ENCODE measurements at places on chromosomes 13 and 19.

GRCh38 chr19:5341448-5341820 is 822 bp upstream of the PTPRS start:
- no peak for DNase-seq

DNA sequence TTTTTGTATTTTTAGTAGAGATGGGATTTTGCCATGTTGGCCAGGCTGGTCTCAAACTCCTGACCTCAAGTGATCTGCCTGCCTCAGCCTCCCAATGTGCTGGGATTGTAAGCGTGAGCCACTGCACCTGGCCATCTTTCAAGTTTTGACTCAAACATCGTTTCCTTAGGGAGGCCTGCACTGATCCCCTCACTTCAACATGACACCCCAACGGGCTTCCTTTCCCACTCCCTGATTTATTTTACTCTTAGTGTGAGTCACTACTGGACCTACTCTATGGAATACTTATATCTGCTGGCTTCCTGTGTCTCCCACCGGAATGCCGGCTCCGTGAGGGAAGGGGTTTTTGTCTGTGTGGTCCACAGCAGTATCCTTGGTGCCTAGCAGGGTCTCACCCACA is 4.5 kb upstream of the ADAMTS10 start:
- DNase-seq, result no peak

GRCh38 chr13:73231471-73231870 is 172.7 kb downstream of the KLF5 start:
- no peak for DNase-seq

DNA sequence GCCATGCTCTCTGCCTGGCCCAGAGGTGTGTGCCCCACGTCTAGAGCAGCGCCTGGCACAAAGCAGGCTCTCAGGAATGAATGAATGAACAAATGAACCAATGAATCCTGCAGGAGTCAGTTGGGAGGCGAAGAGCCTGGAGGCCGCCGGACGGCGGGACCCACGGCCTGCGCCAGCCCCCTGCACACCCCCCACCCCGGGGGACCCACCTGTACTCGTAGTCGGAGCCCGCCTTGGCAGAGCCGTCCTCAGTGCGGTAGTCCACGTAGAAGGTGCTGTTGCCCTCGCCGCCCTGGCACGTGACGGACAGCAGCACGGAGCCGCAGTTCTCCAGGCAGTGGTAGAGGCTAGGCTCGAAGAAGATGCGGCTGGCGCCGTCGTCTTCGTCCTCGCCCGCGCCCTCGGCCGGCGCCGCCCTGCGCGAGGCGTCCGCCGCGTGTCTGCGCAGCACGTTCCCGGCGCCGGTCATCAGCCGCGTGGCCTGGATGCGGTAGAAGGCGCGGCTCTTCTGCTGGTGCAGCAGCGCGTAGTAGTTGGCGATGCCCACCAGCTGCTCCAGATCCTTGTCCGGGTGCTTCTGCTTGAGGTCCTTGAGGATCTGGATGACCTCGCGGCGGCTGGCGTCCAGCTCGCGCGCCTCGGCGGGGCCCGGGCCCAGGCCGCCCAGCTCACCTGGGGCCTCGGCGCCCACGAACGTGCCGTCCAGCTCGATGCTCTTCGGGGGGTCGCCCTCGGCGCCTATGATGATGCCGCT is 14.8 kb downstream of the SLC8A2 start:
- DNase-seq, result no peak

DNA sequence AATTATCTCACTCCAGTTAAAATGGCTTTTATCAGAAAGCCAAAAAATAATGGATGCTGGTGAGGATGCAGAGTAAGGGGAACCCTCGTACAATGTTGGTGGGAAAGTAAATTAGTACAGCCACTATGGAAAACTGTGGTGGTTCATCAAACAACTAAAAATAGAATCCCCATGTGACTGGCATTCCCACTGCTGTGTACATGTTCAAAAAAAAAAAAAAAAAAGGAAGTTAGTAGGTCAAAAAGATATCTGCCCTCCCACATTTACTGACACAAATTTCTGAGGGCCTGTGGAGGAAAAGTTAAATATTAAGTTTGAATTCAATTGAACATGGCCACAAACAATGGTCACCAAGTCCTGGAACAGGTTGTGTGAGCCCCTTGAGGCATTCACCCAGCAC is 9.8 kb upstream of the ZSCAN5A start:
- no peak for DNase-seq

DNA sequence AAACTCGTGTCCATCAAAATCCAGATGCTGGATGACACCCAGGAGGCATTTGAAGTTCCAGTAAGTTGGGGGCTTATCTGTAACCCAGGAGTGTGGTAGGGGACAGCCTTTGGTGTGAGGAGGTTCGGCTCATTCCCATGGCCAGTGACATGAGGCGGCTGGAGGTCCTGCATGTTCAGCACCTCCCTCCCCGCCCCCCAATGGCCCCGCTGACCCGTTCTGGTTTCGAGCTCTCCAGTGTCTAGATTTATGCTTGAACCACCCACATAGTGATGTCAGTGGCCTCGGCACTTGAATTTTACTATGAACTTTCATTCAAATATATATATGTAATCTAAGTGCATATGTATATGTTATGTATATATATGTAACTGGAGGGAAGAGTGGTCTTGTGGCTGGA is 36.3 kb upstream of the RNF113B start:
- DNase-seq, result no peak

GRCh38 chr19:1397838-1398237 is 3.5 kb downstream of the GAMT start:
- DNase-seq, result no peak

GRCh38 chr19:10431943-10432735 is 11.8 kb downstream of the PDE4A start:
- DNase-seq, result no peak

DNA sequence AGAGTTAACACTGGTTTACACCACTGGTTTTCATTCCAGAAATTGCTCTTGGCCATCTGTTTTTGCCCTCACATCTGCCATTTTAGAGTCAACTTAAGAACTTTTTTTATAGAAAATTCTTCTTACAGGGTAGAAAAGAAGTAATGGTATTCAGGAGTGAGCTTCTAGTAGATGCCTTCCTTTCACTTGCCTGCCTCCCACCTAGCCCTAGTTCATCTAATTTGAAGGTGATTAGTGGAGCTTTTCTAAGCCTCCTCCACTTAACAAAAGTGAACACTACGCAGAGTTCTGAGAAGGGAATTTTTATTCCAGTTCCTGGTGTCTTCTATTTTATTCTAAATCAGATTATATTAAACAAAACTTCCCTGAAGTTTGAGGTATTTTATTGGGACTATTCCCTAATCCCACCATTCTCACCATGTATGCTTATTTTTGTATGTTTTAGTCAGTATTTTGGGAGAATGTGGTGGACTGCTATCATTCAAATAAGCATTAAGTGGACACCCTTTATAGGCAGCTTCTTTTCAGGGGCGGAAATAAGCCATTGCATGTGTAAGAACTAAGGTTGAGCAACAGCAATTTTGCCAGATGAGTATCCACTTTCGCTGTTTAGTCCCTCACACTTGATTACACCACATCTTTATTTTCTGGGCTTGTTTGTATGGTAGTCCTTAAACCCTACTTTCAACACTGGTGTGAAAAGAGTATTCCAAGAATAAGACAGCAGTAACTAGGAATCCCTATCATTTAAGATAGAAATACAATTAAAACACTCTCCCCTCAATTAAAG is 156.9 kb downstream of the ENOX1 start:
- DNase-seq, result no peak

DNA sequence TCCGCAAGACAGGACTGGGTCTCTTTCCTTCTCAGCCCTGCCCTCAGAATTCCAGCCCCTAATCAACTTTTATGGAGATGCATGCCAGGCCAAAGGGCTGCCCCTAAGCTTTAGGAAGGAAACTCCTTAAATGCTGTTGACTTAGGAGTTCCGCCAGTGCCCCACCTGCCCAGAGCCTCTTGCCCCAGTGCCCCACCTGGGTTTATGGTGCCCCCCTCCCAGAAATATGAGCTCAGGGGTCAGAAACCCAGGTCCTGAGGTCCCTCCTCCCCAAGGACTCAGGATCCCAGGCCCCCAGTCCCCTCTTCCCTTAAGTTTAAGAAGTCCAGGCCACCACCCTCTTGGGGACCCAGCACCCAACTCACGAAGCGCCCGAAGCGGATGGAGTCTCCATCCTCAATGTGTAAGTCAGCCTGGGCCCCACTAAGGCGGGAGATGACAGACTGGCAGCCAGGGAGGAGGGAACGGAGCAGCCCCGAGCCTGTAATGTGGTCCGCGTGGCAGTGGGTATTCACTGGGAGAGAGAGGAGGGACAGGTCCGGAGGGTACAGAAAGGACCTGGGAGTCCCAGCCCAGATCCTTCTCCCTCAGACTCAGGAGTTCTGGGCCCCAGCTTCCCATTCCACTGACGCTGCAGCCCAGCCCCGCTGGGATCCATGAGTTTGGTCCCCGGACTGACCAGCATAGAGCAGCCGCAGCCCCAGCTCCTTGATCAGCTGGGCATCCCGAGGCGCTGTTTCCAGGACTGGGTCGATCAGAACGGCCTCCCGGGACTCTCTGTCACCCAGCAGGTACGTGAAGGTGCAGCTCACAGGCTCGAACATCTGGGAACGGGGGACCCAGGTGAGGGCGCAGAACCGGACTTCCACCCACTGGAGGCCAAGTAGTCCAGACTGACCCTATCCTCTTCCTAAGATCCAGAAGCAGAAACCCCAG is 897 bp downstream of the ETHE1 start:
- no peak for DNase-seq

DNA sequence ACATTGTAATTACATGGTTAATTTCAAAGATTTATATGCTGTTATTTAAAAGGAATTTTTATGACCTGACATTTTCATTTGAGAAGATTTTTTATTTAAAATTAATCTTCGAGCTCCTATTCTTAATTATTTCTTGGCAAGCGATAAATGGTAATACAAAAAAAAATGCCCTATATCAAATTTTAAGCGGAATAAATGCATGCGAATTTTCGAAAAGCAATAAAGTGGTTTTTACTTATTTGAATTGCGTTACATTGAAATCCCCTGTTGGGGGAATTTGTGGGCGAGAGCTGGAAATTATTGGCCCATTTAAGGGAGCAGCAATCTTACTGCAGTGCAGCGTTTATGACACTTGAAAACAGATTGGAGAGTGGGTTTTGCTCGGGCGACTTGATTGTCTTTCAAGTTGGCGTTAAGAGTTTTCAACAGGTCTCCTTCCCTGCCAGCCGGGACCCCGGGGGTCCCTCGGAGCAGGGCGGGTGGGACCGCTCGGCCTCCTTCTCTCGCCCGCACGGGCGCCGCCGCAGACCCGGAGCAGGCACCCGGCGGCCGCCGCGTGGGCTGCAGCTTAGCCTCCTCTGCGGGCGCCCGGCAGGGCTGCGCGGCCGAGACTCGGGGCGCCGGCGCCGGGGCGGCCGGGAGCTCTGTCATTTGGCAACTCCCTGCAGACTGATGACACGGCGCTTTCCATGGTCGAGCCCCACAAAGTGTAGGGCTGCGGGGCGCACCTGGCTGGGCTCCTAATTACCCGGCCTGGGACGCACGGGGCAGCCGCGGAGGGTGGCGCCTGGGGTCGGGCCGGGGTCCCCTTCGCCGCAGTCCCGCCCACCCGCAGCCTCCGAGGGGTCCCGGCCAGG is 255.1 kb upstream of the SOX21 start:
- DNase-seq, result no peak

DNA sequence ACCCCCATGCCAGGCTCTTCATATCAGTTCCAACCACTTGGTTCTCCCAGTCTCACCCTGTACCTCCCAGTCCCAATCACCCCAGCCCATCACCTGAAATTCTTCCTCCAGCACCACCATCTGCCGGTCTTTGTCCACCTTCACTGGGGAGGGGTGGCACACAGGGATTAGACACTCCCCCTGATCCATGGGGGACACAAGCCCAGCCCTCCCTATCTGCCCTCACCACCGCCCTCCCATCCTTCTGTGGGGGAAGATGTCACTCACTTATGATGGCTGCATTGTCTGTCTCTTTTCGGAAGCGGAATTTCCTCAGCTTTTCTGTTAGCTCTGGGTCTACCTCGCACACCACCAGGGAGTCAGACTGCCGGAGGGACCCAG is 685 bp downstream of the GMFG start:
- DNase-seq, result no peak

DNA sequence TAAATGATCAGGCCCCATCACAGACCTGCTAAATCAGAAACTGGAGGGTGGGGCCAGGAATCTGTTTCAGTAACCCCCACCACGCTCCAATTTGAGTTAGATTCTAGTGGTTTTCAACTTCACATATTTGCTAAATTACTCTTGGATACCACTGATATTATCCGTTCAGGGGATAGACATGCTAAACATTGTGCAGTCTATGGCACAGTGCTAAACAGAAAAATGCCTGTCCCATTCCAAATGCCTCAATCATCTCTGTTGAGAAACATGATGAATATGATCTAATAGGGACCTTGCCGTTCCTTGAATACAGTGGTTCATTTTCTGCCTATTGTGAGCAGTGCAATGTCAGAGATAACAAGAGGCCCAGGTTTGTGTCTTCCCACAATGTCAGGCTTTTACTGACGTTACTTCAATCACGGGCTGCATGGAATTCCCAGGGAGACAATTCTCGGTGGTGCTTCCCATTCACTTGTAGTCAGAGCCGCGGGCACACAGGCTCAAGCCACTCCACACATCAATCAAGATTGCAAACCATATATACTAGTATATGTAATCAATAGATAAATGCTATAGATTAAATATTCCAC is 52.7 kb downstream of the MYO16 start:
- DNase-seq, result no peak

- DNase-seq, result no peak
Observed at GRCh38 chr19:38547421-38547820, 70.3 kb downstream of the MAP4K1 start.

- no peak for DNase-seq
Observed at GRCh38 chr13:91142572-91142971, 204.9 kb upstream of the MIR17HG start.

DNA sequence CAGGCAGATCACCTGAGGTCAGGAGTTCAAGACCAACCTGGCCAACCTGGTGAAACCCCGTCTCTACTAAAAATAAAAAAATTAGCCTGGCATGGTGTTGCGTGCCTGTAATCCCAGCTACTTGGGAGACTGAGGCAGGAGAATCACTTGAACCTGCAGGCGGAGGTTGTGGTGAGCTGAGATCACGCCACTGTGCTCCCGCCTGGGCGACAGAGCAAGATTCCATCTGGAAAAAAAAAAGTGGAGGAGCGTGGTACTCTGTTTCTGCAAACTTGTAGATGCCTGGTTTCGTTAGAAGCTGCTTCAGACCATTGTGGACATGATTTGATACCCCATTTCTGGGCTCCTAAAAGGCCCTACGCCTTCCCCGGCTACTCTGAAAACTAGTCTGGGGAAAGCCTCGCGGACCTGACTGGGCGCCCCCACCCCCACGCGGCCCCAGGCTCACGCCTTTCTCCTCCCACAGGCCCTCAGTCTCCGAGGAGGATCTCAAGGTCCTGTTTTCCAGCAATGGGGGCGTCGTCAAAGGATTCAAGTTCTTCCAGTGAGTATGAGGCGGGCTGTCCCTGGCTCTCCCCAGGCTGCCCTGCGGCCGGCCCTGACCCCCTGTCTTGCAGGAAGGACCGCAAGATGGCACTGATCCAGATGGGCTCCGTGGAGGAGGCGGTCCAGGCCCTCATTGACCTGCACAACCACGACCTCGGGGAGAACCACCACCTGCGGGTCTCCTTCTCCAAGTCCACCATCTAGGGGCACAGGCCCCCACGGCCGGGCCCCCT is 11.5 kb downstream of the PLPPR3 start:
- DNase-seq, result no peak

- no peak for DNase-seq
Observed at GRCh38 chr13:80133631-80134261, 207.2 kb downstream of the SPRY2 start.

GRCh38 chr19:13588957-13589833 is 82.9 kb upstream of the CACNA1A start:
- peak; percentile 67 for DNase-seq

Measured in stimulated activated CD8-positive, alpha-beta memory T cell treated with anti-CD3 and anti-CD28 coated beads, Interleukin-2, amount 100 ng/mL, for 1 hour (primary cell).